EL (cell line): ENCODE measurements at places on chromosomes 3 and 15.

DNA sequence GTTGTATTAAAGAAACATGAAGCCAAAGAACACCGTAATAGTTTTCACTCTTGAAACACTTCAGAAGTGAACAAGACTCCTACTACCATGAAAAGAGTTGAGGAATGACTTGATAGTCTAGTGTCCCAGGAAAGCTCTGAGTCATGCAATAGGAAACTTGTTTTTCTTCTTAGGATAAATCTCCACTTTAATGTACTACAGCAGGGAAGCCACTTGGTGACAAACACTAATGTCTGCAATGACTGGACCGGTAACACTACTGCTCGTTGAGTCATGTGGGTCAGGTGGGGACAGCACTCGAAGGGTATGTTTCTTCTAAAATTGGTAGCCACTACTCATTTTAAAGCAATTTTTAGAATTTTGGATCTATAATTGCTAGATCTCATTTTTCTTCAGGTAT lies 291.7 kb upstream of the CNTN3 start:
- no peak for DNase-seq

GRCh38 chr3:172107403-172107802 lies 68.0 kb downstream of the FNDC3B start:
- DNase-seq, result no peak

- DNase-seq, result peak; percentile 25
These were observed 12.4 kb downstream of the GLYCTK start for GRCh38 chr3:52299879-52300611.

- no peak for DNase-seq
These were observed 133.8 kb upstream of the RARB start for GRCh38 chr3:25294169-25294805.

- no peak for DNase-seq
These were observed 23.9 kb upstream of the TXNRD3 start for GRCh38 chr3:126678693-126679317.

GRCh38 chr3:17806876-17807275 lies 64.4 kb upstream of the TBC1D5 start:
- DNase-seq, result no peak

GRCh38 chr3:179288845-179289244 lies 34.0 kb upstream of the ZNF639 start:
- DNase-seq, result no peak

DNA sequence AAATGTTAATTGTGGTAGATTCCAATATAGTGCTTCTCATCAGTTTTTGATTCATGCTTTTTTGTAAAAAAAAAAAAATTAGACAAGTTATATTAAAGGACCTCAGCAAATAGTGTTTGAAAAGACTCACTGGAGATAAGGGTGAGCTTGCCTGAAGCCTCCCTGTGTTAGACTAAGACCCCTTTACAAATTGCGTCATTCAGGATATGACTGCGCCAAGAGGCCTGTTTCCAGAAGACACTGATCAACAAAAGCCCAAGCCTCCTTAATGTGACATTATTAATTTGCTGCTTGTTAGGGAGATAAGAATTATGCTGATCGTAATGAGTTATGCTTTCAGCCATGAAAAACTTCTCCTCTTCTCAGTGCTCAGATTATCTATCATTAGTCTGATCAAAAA lies 13.0 kb upstream of the DNAJC13 start:
- no peak for DNase-seq
